ENCODE measurements at places on chromosomes 5 and 9. TPM values are rescaled to one million over a fixed set of nuclear protein-coding genes. Genes with fewer than 3 reads are reported as not detected.

The TTC23L gene
- not detected for total RNA-seq

The SH3PXD2B gene
- 5.2 TPM for total RNA-seq

The DTWD2 gene
- total RNA-seq: 14.7 TPM

The FBLL1 gene
- not detected for total RNA-seq

The IL17B gene
- not detected for total RNA-seq

Measured in left ventricle myocardium inferior (tissue), 1 donor.